Stimulated activated naive B cell treated with anti-CD40 and anti-IgM and Interleukin-4, amounts not matched to agents 10 μg/mL and 1 μg/mL and 100 μg/mL, for 72 hours (primary cell): ENCODE measurements at places on chromosomes 12 and 14.

DNA sequence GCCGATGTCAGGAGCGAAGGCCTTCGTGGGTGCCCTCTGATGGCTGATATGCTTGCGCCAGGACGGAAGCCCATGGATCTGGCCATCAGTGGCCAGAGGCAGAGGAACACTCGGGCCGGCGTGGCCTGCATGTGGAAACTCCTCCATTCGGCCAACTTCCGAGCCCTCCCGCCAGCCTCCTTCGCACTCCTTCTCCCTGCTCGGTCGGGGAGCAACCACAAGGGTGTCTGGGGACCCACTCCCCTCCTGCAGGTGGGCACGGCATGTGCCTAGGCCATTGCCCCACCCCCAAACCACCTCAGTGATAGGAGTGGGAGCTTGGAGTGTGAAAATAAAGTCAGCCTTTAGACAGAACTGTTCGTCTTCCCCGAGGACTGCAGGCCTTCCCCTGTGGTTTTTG lies 231.3 kb downstream of the BCL11B start:
- no peak for DNase-seq
- H3K27me3 ChIP-seq, result peaks cover 11% of the 10 kb centered on the region
- H3K4me1 ChIP-seq, result no peaks in the 10 kb centered on the region
- H3K4me3 ChIP-seq, result no peak overlapping the region
- no peaks in the 10 kb centered on the region for H3K36me3 ChIP-seq
- H3K27ac ChIP-seq, result no peak overlapping the region

DNA sequence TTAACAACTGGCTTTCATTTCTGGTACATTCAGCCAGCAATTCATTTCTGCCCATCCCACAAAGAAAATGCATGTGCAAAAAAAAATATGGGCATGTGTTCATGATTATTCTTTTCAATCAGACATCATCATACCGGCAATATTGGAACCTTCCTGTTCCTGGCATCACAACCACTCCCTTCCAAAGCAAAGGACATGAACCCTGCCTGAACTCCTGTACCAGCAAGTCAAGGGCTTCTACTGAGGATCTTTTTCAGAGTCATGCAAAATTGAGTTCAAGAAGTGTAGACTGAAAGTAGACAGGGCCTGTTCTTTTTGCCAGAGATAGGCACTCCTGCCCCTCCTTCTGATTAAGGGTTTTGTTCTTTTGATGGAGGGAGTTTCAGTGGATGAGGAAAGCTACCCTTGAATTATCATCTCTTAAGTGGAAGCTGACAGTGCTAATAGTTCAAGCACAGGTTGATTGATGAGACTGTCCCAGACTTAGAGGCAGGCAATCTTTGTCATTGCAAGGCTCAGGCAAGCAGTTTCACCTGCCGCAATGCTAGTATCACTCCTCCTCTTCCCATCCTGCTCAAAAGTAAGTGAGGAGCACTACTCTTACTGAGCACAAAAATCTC lies 22.3 kb upstream of the DIO2 start:
- no peaks in the 10 kb centered on the region for H3K36me3 ChIP-seq
- DNase-seq, result no peak
- H3K4me3 ChIP-seq, result no peak overlapping the region
- H3K4me1 ChIP-seq, result no peaks in the 10 kb centered on the region
- H3K27ac ChIP-seq, result no peak overlapping the region
- no peaks in the 10 kb centered on the region for H3K27me3 ChIP-seq

DNA sequence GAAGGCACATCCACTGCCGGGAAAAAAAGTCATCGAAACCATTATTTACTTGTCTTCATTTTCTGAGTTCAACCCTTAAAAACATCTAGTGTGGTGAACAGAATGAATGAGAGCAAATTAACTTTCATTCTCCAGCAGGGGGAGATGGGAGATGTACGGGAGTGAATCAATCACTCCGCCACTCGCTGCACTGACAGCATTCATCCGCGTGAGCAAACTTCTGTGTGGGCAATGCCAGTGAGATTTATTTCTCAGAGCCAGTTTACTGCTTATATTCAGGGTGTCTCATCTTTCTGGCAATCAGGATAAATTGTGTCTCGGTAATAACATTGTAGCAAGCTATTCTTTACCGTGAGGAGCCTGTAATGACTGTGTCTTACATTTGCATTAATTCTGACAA lies 463.6 kb upstream of the MIS18BP1 start:
- H3K36me3 ChIP-seq, result no peaks in the 10 kb centered on the region
- no peak overlapping the region for H3K4me3 ChIP-seq
- H3K27me3 ChIP-seq, result no peaks in the 10 kb centered on the region

GRCh38 chr14:74593241-74593953 lies 18.6 kb downstream of the LTBP2 start:
- H3K27me3 ChIP-seq, result no peaks in the 10 kb centered on the region
- H3K36me3 ChIP-seq, result no peaks in the 10 kb centered on the region
- H3K4me3 ChIP-seq, result peak overlapping the region; percentile 7
- no peak for DNase-seq
- peak overlapping the region; percentile 43 for H3K27ac ChIP-seq

DNA sequence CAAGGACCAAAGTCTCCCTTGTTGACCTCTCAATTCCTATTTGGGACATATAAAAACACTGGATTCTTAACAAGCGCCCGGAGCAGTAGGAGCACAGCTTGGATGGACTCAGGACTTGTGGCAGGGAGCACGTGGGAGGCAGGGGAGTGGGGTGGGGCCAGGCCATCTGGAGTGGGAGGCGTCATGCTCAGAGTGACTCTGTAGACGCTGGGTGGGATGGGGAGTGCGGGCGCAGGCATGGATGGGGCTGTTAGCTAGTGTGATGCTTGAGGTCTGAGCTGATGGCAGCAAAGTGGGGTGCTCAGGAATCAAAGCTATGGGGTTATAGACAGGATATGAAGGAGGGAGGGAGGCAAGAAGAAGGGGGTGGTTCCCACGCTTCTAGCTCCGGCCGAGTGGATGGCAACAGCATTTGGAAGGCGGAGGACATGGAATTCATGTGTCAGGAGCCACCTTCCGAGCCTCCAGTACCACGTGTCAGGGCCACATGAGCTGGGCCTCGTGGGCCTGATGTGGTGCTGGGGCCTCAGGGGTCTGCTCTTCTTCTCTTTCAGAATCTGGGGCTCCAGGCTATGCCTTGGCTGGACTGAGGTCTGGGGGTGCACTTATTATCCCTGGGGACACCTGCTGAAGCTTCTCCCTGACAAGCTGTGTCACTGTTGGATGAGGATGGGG lies 26.2 kb downstream of the MEG3 start:
- H3K27ac ChIP-seq, result no peak overlapping the region
- peaks cover 6% of the 10 kb centered on the region for H3K27me3 ChIP-seq
- H3K4me1 ChIP-seq, result no peaks in the 10 kb centered on the region
- H3K36me3 ChIP-seq, result no peaks in the 10 kb centered on the region
- H3K4me3 ChIP-seq, result no peak overlapping the region
- DNase-seq, result no peak

DNA sequence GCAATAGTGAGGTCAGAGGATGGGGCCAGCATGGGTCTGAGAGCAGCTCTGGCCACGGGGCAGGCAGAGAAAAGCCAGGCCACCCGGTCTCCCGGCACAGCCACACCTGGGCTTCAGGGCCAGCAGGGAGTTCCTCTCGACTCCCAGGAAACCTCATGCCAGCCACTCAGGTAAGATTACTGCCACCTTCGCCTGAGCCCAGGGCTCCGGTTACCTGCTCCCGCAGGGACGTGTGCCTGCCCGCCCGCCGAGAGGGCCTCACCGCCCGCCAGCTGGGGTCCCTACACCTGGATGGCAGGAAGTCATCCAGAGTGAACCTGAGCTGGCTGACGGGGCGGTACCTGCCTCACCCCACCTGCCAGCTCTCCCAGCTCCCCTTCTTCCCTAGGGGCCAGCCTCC lies 7.3 kb downstream of the JAG2 start:
- DNase-seq, result no peak
- H3K4me3 ChIP-seq, result no peak overlapping the region
- H3K27ac ChIP-seq, result no peak overlapping the region
- peaks cover 7% of the 10 kb centered on the region for H3K4me1 ChIP-seq
- H3K36me3 ChIP-seq, result no peaks in the 10 kb centered on the region
- peaks cover 26% of the 10 kb centered on the region for H3K27me3 ChIP-seq
